Stimulated activated CD4-positive, alpha-beta T cell treated with anti-CD3 and anti-CD28 coated beads, Interleukin-1b, Interleukin-23, amount 100 ng/mL, for 1 hour (primary cell): ENCODE measurements at places on chromosomes 6 and 20.

DNA sequence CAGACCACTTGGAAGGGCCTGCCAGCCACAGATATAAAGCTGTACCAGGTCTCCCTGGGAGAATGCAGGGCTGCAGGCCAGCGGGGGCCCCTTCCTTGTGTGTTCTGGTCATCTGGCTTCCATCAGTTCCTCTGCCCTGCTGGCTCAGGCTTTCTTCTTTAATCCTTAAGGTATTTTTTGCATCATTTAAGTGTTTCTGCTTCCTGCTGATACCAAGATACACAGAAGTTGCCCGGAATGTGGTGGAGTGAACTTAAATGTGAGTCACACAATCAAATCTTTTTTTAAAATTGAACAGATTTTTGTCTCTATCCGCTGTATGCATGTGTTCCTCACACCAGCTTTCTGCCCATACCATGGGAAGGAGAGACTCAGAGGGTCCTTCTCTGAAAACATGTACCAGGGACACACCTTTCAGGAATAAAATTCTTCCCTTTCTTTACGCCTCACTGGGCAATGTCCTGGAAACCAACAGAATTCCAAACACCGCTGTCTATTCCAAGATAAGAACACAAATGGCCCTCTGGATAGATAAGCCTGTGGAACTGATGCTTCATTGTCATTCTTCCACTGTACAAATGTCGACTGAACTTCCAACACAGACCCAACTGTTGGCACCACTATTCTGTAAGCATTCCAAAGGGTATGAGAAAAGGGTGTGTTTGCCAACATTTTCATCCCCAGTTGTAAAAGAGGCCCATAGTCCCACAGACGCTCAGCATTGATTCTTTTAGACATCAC is 206.2 kb upstream of the MYLIP start:
- DNase-seq = no peak

DNA sequence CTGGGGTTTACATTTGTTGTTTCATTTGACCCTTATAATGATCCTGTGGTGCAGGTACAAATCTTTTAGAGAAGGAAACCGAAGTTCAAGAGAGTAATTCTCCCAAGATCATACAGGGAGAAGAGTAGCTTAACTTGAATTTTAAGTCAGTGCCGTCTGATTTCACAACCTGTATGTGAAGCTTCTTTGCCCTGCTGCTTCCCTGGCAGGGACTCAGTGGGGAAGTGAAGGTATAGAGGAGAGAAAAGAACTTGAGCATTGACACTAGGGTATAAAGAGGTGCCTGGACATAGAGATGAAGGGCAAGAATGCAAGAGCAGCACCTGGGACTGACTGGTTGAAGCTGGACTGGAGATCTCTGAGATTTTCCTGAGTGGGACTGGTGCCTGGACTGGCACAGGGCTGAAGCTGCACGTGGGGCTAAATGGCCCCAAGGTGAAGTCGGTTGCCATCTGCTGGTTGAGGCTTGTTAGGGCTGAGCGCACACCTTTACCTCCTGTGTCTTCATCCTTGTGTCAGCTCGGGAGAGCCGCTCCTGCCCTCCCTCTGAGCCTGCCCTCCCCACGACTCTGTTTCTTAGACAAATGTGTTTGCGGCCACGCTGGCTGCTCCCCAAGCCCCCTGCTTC is 41.8 kb downstream of the FARS2 start:
- DNase-seq = peak; percentile 12

DNA sequence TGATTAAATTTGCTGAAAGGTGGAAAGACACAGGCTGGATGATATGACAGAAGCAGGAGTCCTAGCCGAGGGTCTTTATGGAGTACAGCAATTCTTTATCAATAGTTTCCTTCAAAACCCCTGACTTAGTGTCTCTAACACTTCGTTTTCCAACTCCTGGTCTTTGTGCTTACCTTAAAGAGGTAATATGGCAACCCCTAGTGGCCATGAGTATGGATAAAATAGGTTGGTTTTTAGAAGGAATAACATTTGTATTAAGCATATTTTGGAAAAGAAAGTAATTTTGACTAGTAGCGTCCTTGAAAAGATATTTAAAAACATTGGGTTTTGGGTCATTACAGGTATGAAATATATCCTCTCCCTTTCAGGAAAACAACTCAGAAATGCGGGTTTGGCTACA is 51.9 kb downstream of the VGLL2 start:
- DNase-seq = no peak

DNA sequence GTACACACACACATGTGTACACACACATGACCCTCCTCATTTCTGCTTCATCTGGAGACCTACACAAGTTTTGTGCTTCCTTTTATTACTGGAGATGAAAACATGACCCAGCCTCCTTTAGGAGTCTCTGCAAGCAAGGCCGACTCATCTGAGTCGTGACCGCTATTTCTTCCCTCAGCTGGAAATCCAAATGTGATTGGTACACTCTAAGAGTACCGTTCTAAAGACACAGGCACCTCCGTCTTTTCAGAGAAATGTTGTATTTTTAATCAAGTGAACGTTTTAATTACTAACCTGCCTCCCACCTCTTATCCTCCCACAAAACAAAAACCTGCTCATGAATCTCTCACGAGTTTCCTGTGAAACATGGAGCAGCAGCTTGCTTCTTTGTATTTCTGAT is 63.0 kb downstream of the LAMP5 start:
- DNase-seq = no peak

DNA sequence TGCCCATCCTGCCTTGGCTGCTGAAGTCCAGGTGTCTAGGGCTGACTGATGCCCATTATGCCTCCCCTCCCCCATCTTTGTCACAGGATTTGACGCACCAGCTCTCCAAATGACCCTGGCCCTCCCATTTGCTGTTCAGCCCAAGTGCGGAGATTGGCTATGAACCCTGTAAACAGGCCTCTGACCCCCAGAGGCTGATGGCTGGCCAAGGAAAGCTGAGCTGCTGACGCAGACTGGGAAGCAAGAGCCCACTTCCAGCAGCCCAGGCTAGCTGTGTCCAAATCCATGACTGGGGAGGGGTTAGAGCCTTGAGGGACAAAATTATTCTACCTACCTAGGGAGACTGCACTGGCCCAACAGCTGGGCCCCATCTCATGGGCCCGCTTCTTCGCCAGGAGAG is 797 bp upstream of the GNRH2 start:
- no peak for DNase-seq

- no peak for DNase-seq
Observed at GRCh38 chr6:94052749-94053148, 633.4 kb upstream of the EPHA7 start.

- DNase-seq = peak; percentile 31
Observed at GRCh38 chr6:16769131-16769985, 8.1 kb upstream of the ATXN1 start.

- DNase-seq = no peak
Observed at GRCh38 chr20:48717680-48718223, 110.0 kb downstream of the PREX1 start.

DNA sequence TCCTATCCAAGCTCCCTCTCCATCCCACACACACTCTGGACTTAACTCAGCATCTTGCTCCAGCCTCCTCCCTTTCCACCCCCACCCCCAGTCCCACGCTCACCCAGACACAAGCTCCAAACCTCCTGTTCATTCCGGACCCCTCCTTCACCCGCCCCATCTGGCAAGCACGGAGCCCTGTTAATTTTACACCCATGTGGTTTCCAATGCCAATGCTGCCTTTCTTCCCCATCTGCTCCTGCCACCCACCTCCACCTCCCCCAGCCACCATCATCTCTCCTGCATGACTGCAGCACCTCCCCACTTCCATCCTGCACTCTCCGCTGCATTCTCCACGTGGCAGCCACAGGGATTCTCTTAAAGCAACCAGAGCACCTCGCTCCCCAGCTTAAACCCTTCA is 9.9 kb upstream of the CDK5RAP1 start:
- DNase-seq = no peak

DNA sequence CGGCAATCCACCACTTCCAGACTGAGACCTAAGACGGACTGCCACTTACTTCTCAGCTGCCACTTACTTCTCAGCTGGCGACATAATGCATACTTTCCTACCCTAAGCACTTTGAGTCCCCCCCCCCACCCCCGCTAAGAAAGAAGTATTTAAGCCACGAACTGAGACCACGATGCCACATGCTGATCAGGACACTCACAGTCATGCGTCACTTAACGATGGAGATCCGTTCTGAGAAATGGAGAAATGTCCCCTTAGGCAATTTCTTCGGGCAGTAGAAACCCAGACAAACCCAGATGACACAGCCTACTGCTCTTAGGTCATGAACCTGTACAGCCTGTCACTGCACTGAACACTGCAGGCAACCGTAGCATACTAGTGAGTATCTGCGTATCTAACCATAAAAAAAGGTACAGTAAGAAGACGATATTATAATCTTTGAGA is 690 bp downstream of the IFNGR1 start:
- DNase-seq = no peak

GRCh38 chr6:50979171-50979525 is 160.5 kb downstream of the TFAP2B start:
- DNase-seq = no peak

DNA sequence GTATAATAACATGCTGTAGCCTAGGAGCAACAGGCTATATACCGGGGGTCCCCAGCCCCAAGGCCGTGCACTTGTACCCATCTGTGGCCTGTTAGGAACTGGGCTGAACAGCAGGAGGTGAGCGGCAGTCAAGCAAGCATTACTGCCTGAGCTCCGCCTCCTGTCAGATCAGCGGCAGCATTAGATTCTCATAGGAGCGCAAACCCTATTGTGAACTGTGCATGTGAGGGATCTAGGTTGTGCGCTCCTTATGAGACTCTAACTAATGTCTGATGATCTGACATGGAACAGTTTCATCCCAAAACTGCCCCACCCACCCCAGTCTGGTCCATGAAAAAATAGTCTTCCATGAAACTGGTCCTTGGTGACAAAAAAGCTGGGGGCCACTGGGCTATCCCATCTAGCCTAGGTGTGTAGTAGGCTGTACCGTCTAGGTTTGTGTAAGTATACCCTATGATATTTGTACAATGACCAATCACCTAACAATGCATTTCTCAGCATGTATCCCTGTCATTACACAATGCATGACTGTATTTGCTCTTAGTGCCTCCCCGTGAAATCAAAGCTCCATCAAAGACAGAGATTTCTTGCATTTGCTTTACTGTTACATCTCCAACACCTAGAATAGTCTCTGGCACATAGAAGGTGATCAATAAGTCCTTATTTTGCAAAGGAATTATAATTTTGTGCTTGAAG is 30.8 kb downstream of the NHSL1 start:
- no peak for DNase-seq

- DNase-seq = no peak
Observed at GRCh38 chr20:17786221-17786718, 86.5 kb downstream of the BANF2 start.

DNA sequence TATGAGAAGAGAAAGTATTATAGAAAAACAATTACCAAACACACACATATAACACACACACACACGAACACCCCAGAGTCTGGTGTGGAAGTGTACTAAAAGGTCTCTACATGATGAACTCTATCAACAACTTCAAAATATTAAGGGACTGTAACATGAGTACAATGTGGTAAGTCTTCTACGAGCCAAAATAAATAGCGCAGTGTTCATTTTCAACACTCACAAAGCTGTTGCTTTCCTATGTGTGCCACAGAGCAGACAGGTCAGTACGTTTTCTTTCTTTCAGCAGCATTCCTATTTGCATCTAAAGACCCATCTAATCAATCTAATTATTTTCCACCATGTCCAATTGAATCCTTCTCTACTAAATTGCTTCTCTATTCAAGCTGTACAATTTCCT is 12.1 kb upstream of the CNKSR3 start:
- DNase-seq = no peak

DNA sequence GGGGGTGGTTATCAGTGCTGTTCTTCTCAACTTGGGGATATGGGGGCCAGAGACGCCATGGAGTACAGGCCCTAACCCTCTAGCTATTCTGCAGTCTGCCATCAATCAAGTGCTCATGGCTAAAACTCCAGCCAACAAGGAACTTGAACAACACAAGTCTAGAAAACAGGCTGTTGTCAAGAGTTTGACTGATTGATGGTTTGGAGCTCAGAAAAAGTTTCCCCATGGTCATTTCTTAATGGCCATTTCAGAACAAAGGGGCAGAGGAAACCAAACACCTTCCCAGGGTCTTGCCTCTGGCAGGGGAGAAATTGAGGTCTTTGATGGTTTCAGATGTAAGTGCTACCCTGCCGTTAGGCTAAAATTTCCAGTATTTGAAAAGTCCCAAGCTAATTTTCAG is 15.1 kb downstream of the PCK1 start:
- no peak for DNase-seq

GRCh38 chr6:37373822-37374471 is 20.2 kb downstream of the RNF8 start:
- DNase-seq = no peak

DNA sequence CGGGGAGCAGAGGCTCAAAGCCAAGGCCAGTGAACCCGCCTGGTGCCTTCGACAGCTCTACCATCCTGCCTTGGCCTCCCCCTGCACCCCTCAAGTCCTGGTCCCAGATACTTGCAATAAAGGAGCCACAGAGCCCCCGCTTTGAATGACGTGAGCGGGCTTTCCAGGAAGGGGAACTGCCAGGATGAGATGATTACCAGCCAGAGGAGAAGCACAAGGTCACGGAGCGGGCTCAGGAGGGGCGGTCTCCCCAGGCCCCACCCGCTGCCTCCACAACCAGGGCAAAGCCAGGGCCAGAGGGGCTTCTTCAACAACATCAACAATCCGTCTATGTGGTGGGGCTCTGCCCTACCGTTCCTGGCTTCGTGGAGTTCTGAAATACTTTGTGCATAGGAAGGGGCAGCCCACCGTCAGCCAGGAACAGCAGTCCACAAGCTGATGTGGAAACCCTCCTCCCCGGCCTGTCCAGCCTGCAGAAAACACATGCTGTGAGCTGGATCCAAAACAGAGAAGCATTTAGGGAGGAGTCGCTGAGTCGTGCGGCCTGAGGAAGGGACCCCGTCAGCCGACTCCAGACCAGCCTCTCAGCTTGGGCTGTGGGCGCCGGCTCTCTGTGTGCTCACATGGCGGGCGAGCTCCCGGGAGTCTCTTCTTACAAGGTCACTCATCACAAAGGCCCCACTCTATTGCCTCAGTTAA is 392.5 kb downstream of the CDH4 start:
- DNase-seq = no peak

GRCh38 chr6:134819863-134820800 is 129.8 kb downstream of the ALDH8A1 start:
- no peak for DNase-seq

DNA sequence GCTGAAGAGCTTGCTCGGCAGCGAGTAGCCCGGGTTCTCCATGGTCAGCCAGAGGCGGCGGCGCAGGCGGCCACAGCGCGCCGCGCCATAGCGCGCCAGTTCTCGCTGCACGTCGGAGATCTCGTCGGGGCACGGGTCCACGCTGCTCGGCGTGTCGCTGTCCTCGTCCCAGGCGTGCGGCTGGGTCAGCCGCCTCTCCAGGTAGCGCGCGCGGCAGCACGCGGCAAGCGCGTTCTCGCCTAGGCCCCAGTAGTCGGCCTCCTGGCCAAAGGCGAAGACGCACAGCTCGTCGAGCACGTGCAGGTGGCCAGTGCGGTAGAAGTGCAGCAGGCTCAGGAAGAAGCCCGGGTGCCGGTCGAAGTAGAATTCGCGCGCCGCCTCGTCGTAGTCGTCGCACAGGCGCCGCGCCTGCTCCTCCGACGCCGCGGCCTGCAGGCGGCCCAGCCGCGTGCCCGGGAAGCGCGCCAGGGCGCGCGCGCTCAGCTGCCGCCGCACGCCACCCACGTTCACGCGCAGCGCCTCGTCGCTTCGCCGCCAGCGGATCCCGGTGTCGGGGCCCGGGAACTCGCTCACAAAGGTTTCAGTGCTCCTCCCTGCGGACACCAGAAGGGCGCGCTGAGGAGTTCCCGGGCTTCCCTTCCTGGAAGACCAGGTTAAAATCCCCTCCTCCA is 2.7 kb downstream of the KCNS1 start:
- DNase-seq = no peak

GRCh38 chr6:167674486-167674885 is 152.2 kb upstream of the AFDN start:
- DNase-seq = no peak

- DNase-seq = no peak
Observed at GRCh38 chr6:1136827-1137226, 175.1 kb upstream of the FOXQ1 start.
